NCI-H2107 (cell line): ENCODE measurements at places on chromosomes 6 and 20.
A peak's percentile ranks its signal among the peaks of the same experiment; 100 is the strongest.

GRCh38 chr6:108875161-108875555 is 26.9 kb downstream of the ARMC2 start:
- no peak for DNase-seq

GRCh38 chr6:108796875-108797274 is 51.3 kb upstream of the ARMC2 start:
- DNase-seq, result no peak

- no peak for DNase-seq
Observed at GRCh38 chr20:37734228-37734985, 40.6 kb downstream of the CTNNBL1 start.

DNA sequence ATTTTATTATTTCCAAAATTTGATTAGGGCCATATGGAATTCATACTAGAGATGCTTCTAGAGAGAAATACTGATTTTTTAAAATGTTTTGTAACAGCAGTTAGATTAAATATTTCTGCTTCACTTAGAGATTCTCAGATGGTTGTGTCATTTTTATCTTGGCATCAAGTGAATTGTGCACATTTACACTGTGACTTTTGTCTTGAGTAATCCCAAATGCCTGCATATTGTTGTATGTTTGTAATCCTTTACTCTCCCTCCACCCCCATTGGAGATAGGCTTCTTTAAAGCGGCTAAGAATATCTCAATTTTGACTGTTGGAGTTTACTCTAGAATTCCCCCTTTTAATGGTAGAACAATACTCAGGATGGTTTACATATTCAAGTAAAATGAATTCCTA is 19.0 kb downstream of the STX16 start:
- DNase-seq, result no peak

GRCh38 chr6:154872542-154873114 is 122.5 kb upstream of the TIAM2 start:
- DNase-seq, result peak; percentile 83

DNA sequence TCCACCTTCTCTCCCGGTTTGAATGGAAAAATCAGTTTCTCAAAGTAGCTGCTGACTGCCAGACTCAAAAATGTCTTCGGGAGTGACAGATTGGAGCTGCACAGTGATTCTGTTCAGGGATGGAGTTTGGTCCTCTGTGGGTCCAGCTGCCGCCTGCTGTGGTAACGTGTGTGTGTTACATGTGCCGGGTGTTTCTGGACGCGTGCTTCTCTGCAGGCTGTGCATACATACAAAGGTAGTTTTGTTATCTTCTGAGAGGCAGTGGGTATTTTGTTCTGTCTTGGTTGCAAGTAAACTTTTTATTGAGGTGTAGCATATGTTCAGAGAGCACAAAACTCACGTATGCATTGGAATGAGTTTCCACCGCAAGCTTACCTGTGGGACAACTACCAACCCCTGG is 41.3 kb upstream of the NAA20 start:
- no peak for DNase-seq

- DNase-seq, result no peak
Observed at GRCh38 chr20:6819599-6819998, 52.1 kb downstream of the BMP2 start.

DNA sequence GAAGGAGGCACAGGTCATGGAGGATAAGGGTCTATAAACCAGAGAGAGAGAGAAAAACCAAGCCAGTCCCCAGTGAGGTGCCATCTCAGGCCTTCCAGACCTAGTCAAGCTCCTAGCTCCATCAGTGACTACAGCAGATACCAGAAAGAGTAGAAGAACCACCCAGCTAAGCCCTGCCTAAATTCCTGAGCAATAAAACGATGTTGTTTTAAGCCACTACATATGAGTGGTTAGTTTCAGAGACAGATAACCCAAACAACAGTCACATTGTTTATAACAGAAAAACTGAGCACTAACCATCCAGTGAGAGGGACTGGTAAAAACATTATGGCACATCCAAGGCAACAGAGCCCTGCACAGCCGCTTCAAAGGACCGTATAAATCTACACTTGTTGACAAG is 59.2 kb downstream of the BMP7 start:
- no peak for DNase-seq

DNA sequence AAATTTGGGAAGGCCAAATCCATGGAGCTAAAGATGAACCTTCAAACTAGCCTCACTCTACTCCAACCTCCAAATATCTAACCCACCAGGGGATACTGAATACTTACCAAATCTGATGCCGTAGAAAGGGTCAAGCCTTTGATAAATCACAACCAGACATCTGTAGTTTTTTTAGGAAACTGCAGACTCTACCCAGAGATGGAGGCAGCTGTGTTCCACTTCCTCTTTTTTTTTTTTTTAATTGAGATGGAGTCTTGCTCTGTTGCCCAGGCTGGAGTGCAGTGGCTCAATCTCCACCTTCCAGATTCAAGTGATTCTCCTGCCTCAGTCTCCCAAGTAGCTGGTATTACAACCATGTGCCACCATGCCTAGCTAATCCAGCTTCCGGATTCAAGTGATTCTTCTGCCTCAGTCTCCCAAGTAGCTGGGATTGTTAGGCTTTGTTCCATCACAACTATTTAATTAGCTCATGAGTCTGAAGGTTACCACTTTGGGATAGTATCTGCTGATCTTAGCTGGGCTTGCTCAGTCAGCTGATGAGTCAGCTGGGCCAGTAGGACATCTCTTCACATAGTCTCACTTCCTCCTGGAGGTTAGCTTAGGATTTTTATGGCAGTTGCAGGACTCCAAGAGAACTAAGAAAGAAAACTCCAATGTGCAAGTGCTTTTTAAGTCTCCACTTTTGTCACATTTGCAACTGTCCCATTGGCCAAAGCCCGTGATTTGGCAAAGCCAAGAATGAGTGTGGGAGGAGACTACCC is 13.3 kb downstream of the FRK start:
- DNase-seq, result no peak

GRCh38 chr6:168012431-168013249 is 15.2 kb downstream of the KIF25 start:
- no peak for DNase-seq

- DNase-seq, result no peak
Observed at GRCh38 chr20:58523971-58524315, 8.7 kb upstream of the APCDD1L start.

DNA sequence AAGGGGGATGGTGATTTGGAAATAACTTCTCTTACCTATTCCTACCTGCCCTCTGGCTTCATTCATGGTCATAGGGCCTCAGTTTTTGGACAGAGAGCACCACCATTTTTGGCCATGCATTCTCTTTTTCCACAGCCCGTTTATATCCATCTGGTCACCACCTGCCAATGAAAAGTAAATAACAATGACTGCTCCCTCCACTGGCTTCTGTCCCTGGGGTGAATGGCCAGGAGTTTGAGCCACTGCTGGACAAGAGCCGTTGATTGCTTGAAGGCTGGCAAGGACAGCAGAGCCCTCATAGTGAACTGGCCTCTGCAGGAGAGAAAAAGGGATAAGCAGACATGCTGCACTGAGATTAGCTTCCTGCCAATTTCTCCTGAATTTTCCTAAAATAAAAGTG is 261.8 kb downstream of the ADGB start:
- no peak for DNase-seq

DNA sequence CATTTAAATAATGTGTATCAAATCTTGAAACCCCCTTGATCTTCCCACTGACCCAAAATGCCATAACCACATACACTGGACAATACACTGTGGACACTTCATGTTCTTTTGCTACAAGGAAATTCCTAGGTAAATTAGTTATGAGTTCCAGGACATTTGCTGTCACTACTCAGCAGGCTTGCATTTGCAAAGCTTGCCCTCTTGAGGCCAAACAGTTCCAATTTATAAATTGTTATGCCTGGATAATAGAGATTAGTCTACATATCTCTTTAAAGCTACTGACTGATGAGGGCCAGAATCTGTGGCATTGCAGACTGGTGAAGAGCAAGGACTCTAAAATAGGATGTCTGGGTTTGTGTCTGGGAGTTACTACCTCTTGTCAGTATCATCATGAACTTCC is 17.4 kb upstream of the RAB32 start:
- DNase-seq, result no peak

DNA sequence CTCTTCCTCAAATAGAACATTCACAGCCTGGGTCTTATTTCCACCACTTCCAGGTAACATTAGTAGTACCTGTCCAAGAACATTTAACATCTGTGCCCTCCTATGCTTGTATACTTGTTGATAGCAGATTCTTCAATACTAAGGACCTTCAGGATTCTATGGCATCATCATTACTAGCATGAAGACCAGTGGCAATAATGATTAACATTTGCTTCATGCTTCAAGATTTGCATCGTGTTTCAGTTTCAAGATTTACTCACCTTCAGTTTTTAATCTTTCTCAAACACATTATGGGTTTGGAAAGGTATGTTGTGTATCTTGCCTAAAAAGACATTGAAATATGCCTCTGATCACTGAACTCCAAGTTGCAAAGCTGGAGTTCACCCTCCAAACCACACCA is 412.8 kb upstream of the NRSN1 start:
- DNase-seq, result no peak

- no peak for DNase-seq
Observed at GRCh38 chr6:42199106-42199981, 4.6 kb upstream of the GUCA1B start.

DNA sequence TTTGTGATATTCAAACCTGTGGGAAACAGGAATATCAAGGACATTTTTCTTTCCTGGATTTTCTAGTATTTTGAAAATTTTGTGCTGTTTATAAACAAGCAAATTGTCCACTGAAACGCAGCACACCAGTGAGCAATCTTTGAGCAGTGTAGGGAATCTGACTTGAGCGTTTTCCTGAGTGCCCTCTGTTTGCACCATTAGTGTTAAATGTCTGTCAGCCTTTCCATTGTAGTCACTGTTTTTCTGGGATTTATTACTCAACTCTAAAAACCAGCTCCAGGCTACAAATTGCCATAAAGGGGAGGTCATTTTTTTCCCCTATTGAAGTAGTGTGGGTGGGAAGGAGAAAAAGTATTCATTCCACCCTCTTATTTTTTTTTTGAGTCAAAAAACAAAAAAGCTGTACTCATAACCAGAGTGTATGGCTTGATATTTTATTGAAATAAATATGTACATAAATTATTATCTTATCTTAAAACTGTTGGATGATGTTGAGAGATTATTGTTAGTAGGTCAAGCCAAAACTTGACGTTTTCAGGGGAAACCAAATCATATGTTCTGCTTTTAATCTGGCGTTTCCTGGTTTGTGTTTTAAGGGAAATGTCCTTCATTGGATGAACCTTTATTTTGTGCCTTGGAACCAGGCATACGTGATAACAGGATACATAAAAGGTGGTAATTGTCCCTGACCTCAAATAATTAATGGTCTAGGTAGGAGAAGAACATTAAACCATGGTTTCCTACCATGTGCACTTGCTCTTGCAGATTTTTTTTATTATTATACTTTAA is 51.8 kb downstream of the TSHZ2 start:
- DNase-seq, result no peak

- no peak for DNase-seq
Observed at GRCh38 chr20:32792316-32792715, 27.4 kb upstream of the MAPRE1 start.

- DNase-seq, result no peak
Observed at GRCh38 chr20:25466846-25467245, 59.4 kb downstream of the GINS1 start.

DNA sequence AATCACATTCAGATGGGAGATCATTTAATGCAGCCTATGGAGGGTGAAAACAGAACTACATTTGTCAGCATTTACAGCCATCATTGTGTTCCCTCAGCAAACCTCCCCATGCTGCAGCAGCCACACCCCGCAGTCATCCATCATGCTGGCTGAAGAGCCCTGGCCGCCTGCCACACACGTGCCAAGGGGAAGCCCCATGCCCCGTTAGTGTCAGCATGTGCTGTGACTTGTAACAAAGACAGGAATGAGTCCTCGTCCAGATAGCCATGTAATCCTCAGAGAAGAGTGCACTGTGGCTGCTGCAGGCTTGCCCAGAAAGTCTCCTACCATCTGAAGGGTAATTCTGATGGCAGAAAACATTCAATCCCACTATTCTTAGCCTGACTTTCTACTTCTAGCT is 1097.8 kb downstream of the KIF16B start:
- no peak for DNase-seq

DNA sequence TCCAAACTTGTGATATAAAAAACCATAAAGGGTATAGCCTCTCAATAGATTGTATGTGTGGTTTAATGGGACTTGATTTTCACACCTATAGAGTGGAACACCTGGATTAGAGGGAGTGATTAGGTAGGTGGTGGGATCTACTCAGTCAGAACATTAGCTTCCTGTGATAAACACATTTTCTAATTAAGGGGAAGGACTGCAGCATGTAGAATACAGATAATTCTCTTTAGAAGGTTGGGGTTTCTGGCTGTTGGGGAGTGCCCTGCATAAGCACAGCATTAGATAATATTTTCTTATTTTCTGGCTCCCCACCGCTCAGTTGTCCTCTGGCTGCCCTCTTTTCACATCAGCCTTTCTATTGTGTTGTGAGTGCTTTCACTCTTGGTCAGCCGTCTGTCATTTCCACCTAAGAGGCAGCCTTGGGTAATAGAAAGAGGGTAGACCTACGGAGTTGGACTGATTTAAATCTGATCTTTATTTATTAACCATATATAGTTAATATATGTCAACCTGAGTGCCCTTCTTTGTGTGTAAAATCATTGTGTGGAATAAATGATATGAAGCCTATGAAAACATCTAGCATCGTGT is 8.0 kb downstream of the CSE1L start:
- DNase-seq, result no peak

- peak; percentile 10 for DNase-seq
Observed at GRCh38 chr20:2206957-2207769, 88.6 kb upstream of the TGM3 start.

DNA sequence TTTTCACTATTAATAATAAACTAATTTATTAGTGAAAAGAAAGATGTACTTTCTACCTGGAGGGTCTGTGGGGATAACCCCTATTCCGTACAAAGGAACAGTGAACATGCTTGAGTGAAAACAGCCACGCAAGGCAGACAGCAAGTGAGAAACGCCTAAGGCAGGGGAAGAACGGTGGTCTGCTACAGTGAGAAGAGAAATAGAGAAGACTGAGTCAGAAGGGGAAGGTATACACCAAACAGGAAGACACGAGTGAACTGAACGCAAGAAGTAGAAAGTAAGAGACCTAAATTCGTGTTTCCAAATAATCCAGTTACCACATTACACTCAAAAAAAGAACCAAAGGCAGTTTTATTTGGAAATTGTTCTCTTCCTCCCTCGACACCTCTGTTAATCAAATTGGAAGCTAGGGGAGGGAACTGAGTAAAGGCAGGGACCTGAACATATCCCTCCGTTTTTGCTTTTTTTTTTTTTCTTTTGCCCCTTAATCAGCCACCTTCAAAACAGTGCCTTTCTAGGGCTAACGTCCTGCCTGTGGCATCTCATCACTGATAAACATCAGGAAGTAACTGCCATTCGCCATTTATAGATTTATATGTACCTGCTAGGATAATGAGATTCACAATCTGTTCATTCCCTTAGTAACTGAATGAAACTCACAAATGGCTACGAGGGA is 48.9 kb downstream of the ATXN1 start:
- no peak for DNase-seq

- DNase-seq, result no peak
Observed at GRCh38 chr20:57009775-57010174, 256.7 kb downstream of the BMP7 start.

- no peak for DNase-seq
Observed at GRCh38 chr6:107840636-107841274, 16.6 kb upstream of the SCML4 start.

- no peak for DNase-seq
Observed at GRCh38 chr20:6115221-6115895, 7.5 kb downstream of the FERMT1 start.

GRCh38 chr6:43747784-43748183 is 22.2 kb upstream of the VEGFA start:
- no peak for DNase-seq
